ENCODE measurements at places on chromosomes 3 and 15.

- no peak for DNase-seq
Observed at GRCh38 chr3:185823078-185824044, 1.5 kb downstream of the IGF2BP2 start.

DNA sequence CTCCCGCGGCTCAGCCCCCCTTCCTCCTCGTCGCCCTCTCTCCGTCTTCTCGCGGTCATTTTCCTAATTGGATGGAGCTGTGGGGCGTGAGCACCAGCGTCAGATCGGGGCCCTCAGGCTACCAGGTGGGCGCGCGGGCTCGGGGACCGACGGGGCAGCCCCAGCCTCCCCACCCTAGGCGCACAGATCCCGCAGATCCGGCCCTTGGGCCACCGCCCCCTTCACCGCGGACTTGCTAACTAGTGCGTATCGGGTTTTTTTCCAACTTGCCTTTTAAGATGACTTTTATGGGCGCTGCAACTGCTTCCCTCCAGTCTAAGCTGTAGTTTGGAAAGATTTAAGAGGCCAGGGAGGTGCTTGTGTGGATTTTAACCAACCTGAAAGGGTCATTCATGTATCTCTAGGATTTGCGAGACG is 1.3 kb downstream of the ZNF710 start:
- no peak for DNase-seq

GRCh38 chr3:146148468-146148931 is 12.5 kb downstream of the PLOD2 start:
- no peak for DNase-seq

DNA sequence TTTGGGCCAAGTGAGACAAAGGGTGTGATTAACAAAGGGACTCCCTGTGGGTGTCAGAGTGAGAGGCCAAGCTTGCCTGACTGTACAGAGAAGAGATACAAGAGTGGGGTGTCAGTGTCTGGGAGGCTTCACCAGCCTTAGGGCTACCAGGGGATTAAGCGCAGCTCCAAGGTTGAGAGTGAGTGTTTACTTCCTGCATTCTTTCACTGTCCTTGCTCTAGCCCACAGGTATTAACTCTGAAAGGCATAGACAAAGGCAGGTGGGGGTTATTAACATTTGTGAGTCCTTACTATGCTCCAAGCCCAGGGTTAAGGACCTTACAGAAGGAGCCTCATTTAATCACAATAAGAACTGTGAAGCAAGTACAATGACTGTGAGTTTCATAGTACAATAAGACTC is 107.6 kb downstream of the IL20RB start:
- no peak for DNase-seq

Measured in NCI-H1048 (cell line).